Posterior vena cava (tissue), 2 donors: ENCODE measurements at places on chromosomes 13 and 19. TPM values are rescaled to one million over a fixed set of nuclear protein-coding genes. Genes with fewer than 3 reads are reported as not detected.

GRCh38 chr13:42883142-42883541, 101.8 kb downstream of the FAM216B start:
- no peak for DNase-seq

- DNase-seq: no peak
Measured at GRCh38 chr19:4839192-4839591, 7.7 kb upstream of the TICAM1 start.

- no peak for DNase-seq
Measured at GRCh38 chr13:66665991-66666390, 564.1 kb downstream of the PCDH9 start.

DNA sequence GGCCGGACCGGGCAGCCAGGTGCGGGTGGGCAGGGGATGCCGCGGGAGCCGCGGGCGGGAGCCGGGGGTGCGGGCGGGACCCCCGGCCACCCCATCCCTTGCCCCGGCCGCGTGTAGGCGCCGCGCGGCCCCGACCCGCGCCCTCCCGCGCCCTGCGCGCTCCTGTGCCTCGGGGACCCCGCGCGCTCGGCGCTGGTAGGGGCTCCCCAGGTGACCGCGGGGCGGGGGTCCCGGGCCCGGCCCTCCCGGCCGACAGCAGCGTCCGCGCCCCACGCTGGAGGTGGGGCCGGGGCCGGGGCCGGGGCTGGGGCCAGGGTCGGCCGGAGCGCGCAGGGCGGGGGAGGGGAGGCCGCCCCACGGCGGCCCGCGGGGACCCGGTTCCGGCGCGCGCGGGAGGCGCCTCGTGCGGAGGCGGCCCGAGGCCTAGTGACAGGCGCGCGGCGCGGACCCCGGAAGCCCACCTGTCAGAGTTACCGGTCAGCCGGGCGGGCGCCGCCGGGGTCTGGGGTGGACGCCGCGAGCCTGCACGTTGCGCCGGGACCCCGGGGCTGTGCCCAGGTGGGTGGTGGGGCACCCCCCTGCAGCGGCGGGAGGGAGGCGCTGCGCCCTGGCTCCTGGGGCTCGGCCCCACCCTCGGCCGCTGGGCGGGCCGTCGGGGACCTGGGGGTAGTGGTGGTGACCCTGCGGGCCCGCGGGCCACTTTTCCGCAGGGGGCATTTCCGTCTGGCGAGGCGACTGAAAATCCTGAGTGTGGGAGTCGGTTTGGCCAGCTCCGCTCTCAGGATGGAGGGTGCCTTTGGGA, 518 bp downstream of the TFDP1 start:
- peak; percentile 74 for DNase-seq

GRCh38 chr13:40640845-40641458, 25.5 kb downstream of the FOXO1 start:
- no peak for DNase-seq

DNA sequence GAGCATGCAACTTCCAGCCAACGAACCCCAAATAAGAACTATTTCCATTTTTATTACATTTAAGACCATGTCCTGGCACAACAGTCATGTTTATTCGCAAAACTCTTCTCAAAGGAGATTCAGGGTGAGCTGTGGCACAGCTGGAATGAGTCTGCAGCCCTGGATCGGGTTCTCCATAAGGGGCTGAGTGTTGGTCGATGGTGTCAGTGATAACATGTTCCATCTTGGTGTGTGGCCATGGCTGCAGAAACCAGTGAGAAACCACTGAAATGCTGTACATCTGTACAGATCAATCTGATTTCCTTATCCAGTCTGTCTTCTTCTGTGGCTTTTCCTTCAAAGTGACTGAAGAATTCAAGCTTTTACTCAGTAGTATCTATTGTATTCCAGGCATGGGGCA, 15.2 kb downstream of the FAM124A start:
- DNase-seq: no peak

DNA sequence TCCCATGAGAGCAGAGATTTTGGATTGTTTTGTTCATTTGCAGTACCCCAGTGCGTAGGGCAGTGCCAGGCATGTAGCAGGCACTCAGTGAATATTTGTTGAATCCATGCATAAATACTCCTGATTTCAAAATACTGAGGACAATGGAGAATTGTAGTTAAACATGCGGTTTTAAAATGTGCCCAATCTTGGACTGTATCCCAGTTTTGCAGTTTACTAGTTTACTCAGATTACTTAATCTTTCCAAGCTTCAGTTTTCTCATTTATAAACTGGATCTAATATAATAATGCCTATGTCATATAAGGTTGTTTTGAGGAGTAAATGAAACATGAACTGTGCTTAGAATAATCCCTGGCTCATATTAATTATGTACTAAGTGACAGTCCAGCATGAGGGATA, 39.0 kb downstream of the RCBTB2 start:
- DNase-seq: no peak

DNA sequence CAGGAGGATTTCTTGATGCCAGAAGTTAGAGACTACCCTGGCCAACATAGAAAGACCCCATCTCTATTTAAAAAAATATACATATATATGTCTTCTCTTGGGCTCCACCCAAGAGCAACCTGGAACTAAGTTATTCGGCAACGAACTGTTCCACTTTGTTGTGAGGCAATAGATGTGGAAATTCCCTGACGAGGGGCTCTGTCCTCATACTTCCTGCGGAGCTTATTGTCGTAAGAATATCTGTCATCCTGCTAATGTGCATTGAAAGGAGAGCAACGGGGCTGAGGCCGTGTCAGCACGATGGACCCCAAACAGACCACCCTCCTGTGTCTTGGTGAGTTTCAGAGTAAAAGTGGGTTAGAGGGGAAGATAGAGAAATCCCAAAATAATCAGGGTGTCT, at the start of gene FCAR:
TSS of gene FCAR (plus strand) at position 246 of the 400 bp plus-strand sequence. CDS start at position 301, 55 bp downstream.
- DNase-seq: no peak

ZNF492 gene
- 0.23 TPM for total RNA-seq

DNA sequence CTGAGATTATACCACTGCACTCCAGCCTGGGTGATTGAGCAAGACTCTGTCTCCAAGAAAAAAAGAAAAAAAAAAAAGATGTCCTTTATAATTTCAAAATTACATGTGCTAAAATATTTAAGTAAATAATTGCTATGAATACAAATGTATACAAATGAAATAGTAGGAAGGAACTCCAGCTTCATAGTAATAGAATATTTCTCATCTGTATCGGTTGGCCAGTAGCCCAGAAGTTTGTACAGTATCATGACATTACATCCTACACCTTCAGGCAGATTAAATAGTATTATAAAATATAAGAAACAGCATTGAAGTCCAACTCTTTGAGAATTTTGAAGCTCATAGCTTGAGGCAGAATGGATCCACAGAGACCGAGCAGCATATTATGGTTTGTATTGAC, 36.5 kb upstream of the CLDN10 start:
- no peak for DNase-seq

DNA sequence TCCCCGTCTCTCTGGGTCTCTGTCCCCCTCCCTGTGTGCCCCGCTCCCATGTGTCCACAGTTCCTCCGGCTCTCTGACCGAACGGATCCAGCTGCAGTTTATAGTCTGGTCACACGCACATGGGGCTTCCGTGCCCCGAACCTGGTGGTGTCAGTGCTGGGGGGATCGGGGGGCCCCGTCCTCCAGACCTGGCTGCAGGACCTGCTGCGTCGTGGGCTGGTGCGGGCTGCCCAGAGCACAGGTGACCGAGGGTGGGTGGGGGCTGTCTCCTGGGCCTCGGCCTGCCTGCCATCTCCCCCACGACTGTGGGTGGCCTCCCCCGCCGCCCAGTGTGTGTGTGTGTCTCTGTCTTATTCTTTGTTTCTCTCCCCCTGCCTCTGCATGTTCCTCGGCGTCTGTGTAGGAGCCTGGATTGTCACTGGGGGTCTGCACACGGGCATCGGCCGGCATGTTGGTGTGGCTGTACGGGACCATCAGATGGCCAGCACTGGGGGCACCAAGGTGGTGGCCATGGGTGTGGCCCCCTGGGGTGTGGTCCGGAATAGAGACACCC, 10.3 kb downstream of the TRPM4 start:
- no peak for DNase-seq

IFNL1 gene
- not detected for total RNA-seq

DNA sequence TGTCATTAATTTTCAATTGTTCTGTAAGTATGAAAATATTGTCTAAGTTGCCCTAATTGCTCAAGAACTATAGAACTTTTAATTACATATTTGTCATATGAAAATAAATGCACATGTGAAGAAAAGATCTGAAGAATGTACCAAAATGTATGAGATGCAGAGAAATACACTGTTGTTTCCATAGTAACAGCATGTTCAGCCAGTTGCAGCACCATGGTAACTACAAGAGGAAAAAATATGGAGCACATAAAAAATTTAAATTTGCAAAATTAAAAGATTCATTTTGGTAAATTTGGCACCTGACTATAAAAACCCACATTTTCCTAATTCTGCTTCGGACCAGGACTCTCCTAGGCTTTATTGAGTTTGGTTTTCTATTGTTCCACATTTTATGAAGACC, 1170.0 kb upstream of the MIR17HG start:
- DNase-seq: no peak

LRRC4B gene
- total RNA-seq: 10.3 TPM

GRCh38 chr19:18502246-18502637, 19.6 kb downstream of the ELL start:
- DNase-seq: no peak

DNA sequence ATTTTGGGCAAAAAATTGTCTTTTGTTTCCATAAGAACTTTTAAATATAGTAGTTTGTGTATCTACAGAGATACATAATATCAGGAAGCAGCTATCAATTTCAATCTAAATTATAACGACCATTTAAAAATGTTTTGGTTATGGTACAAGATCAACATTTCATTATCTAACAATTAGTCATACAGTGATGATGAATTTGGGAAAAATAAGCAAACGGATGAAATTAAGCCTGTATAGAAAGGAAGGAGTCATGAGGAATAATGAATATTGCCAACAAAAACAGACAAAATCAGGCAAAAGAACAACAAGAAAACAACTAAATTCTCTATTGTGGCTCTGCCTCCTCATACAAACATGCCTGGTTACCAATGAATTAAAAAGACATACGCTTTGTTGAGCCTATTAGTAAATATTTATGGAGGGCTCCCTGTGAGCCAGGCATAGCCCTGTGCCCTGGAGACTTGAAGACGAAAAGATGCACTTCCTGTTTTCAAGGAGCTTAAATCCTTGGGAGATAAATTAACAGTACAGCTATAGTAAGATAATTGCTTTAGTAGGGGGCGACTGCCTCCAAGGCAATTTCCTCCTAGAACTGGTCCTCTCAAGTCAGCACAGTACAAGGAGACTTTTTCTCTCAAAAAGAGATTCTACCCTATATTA, 73.0 kb downstream of the NALCN start:
- DNase-seq: no peak

TOMM40 gene
- total RNA-seq: 29.9 TPM

- no peak for DNase-seq
Measured at GRCh38 chr13:80157261-80157932, 183.5 kb downstream of the SPRY2 start.

SLITRK6 gene
- total RNA-seq: 0.32 TPM

DNA sequence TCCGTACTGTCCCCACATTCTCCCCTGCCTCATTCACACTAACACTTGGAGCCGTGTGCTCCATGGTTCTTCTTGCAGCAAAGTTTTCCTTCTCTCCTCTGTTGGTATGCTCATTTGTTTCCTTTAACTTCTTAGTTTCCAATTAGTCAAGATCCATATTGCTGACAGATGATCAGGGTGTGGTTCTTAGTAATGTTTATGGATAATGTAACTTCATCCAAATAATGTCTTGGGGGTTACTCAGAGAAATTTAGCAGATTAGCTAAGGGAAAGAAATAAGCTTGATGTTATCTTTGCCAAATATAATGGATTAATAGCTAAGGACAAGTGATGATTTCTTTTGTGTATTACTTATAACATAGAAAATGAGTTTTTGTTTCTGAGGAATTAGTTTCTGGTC, 174.4 kb downstream of the NUFIP1 start:
- DNase-seq: no peak

- DNase-seq: peak; percentile 90
Measured at GRCh38 chr19:42280815-42281145, 11.7 kb downstream of the CIC start.

DNA sequence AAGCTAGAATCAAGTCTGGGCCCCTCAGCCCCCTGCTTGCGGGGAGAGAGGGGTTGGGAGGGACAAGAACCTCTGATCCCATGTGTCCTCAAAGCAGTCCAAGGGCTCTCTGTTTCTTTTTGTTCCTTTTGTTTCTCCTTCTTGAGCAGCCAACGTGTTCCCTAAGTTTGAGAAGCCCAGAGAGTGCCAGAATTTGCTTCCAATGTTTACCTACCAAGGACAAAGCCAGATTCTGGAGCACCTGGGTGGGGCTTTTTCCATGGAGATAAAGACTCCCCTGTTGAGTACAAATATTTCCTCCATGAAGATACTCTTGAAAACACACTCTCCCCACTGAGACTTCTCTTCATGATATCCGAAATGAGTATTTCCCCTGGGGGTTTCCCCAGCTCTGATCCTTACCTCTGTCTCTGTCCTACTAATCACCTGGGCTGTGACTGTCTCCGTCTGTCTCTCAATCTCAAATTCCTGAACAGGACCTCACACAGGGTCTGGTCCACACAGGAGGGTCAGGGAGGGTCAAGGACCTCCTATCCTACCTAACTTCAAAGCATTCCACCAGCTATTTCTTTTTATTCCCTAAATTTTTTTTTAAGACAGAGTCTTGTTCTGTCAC, 27.4 kb downstream of the CD177 start:
- DNase-seq: no peak

OSCAR gene
- total RNA-seq: 5.0 TPM

DNA sequence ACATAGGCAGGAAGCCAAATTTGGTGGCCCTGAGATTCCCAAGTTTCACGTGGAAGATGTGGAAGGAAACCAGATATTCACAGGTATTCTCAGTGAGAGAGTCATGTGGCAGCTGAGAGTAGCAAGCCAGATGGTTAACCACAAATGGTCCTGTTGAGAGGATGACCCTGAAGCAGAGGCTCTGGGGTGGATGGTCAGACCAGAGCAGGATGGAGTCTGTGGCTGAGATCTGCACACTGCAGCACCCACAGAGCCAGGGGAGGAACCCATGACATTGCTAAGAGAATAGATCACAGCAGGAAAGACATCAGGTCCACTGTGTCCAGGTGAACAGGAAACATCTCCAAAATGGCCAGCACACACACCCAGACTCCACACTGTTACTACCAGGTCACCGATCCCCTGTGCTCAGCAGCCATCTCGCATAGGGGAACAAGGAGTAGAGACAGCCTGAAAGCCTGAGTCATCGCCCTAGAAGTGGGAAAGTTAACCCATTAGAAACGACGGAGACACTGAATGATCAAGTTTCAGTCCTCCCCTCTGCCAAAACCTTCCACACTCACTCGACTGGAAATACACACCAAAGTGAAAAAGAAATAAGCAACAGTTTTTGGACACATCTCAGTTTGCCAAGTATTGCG, 160.0 kb downstream of the RBM26 start:
- DNase-seq: no peak

- DNase-seq: peak; percentile 96
Measured at GRCh38 chr19:45508861-45509691, 1.8 kb downstream of the VASP start.

GRCh38 chr13:61695147-61695546, 279.5 kb upstream of the PCDH20 start:
- no peak for DNase-seq

GRCh38 chr13:101618440-101619187, 166.1 kb downstream of the ITGBL1 start:
- no peak for DNase-seq

FFAR3 gene
- 0.14 TPM for total RNA-seq

- DNase-seq: no peak
Measured at GRCh38 chr13:23797276-23797903, 91.8 kb downstream of the MIPEP start.

GRCh38 chr13:66532845-66533244, 697.3 kb downstream of the PCDH9 start:
- no peak for DNase-seq

GRCh38 chr19:52391135-52391534, 6.5 kb upstream of the ZNF528 start:
- no peak for DNase-seq
